HL-60 (cell line): ENCODE measurements at places on chromosomes 3 and 15.

GRCh38 chr3:42301446-42302175 is 35.6 kb upstream of the CCK start:
- DNase-seq = no peak

DNA sequence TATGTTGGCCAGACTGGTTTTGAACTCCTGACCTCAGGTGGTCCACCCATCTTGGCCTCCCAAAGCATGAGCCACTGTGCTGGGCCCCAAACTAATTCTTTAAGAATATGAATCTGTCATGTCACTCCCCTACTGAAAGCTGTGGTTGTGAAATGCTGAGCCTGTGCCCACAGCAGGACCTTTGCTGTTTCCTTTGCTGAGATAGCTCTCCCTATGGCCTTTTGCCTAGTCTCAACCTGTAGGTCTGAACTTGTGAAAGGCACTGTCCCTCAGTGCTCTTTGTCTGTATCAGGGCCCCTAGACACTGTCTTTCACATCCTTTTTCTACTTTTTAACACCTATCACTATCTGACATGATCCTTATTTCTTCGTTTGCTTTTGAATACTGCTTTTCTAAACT is 62.7 kb upstream of the CCR4 start:
- DNase-seq = no peak

GRCh38 chr3:128194843-128195242 is 41.6 kb downstream of the EEFSEC start:
- no peak for DNase-seq

DNA sequence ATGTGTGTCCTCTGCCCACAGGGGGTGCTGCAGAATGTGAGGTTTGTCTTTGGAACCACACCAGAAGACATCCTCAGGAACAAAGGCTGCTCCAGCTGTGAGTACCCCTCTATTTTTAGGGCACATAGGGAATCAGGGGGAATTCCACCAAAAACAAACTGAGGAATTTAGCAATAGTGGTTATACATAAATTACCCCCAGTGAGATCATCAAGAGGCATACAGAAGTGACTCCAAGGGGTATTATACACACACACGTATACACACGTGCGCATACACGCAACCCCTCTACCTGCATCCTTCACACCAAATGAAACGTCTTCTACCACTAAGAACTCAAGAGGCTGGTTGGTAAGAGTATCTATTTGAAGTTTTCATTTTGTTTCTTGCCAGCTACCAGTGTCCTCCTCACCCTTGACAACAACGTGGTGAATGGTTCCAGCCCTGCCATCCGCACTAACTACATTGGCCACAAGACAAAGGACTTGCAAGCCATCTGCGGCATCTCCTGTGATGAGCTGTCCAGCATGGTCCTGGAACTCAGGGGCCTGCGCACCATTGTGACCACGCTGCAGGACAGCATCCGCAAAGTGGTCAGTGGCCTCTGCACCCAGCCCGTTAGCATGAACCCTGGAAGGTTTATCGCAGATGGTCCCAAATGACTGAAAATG is 2.9 kb downstream of the THBS1 start:
- no peak for DNase-seq

- DNase-seq = no peak
Measured at GRCh38 chr15:86327230-86327865, 247.7 kb downstream of the AGBL1 start.
